ENCODE measurements at places on chromosomes 4 and X.
A peak's percentile ranks its signal among the peaks of the same experiment; 100 is the strongest.

DNA sequence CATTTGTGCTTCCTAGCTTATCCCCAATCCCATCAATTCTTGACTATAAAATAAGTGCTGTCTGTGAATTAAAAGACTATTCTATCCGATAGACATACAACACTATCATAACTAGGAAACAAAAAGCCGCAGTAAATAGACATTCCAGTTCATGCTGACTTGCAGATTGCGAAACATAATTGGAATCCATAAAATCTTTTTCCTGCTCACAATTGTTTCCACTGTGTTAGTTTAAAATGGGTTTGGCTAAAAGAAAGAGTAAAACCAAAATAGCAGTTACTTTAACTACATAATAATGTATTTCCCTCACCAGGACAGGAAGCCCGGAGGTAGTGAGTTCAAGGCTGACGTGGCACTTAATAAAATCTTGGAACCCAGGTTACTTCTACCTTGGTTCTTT is 17.2 kb downstream of the SMIM31 start:
- no peak for DNase-seq

DNA sequence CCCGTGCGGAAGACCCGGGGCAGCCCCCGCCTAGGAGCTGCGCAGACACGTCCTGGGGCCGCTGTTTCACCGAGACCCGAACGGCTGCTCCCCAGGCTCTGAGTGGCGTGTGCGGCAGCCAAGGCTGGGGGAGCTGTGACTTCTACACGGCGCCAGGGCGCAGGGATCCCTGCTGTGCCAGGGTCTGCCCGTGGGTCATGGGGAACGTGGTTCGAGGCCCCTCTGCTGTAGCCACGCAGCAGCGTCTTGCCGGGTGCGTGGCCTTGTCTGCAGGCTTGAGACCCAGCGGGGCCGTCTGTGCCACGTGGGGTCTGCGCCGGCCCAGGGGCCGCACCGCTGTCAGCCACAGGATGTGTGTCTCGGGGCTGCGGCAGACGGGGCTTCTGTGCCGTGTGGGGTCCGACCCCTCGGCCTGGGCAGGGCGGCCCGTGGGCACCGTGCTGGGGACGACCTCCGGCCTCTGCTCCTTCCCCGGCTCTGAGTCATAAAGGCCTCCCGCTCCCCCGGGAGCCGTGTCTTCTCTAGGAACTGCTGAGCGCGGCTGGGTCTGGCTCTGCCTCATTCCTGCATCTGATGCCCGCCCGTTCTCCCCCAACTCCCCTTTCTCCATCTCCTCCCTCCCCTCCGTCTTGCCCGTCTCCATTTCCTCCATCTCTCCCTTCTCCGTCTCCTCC is 12.7 kb upstream of the GTPBP6 start:
- no peak for DNase-seq

DNA sequence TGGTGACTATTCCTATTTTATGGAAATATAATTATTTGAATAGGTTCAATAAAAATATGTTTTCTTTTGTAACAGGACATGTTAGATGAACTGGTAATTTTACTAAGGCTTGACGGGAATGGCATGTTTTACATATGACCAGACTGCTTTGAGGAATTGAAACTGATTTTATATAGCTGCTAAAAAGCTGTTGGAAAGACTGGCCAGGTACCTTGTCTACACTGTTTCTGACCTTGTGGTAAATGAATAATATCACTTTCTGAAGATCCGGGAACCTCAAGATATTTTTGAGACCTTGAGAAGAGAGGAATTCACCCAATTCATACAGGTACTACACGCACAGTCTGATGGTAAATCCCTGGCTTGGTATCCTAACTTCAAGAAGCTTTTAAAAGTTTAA is 42.1 kb upstream of the USP46 start:
- DNase-seq: no peak

DNA sequence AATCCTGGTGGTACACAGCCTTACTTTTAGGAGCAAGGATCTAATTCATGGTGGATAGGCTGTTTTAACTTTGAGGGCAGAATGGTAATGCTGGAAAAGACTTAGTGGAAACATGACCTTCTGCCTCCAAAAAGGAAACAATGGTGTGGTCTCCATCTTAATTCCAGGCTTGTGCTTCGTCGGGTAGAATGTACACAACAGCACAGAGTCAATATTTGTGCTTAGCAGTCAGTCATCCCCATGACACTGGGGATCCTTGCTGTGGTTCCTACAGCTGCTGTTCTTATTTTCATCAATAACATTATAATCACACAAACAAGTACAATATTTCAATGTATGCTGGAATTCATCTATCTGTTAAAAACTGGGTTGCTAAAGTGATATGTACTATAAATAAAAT is 104.4 kb downstream of the HHIP start:
- no peak for DNase-seq

- DNase-seq: peak; percentile 32
Observed at GRCh38 chrX:67607466-67607865, 63.6 kb downstream of the AR start.

All from AG04450 (cell line).